ENCODE measurements at places on chromosomes 1 and 21.
A peak's percentile ranks its signal among the peaks of the same experiment; 100 is the strongest.

DNA sequence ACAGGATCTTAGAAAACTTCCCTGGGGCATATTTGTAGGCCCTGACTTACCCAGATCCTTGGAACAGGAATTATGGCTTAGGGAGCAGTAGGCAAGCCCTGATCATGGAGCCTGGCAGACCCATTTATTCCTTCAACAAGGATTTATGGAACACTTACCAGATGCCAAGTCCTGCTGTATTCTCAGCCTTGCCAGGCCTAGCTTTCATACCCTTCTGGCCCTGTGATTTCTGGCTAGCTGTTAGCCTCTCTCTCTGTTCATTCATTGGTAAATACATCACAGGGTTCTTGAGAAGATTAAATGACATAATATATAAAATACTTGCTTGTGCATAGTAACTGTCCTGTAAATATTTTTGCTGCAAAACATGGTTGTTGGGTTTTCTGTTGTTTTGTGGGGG lies 32.4 kb upstream of the SRP9 start:
- no peaks in the 10 kb centered on the region for H3K27me3 ChIP-seq
- DNase-seq: no peak
- H3K4me3 ChIP-seq: no peak overlapping the region
- peaks cover 34% of the 10 kb centered on the region for H3K4me1 ChIP-seq

GRCh38 chr1:69533343-69533742 lies 34.4 kb upstream of the LRRC7 start:
- H3K4me3 ChIP-seq: no peak overlapping the region
- H3K4me1 ChIP-seq: no peaks in the 10 kb centered on the region
- H3K27ac ChIP-seq: no peak overlapping the region

DNA sequence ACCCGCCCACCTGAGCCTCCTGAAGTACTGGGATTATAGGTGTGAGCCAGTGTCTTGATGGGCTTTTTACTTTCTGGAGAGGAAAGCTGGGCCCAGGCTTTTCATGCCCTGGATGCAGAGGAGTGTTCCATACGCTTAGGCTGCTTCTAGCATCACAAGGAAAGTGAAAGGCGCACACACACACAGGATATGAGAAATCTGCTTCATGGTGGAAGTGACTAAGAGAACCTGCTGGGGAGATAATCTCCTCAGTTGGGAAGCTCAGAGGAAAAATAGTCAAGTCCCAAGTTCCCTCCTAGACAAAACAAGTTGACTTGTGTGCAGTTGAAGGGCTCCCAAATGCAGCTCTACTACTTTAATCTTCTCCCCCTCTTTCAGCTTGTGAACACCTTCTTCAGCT lies 2.2 kb downstream of the NUDC start:
- H3K27me3 ChIP-seq: no peaks in the 10 kb centered on the region
- no peak overlapping the region for H3K27ac ChIP-seq
- no peak for DNase-seq
- peaks cover 28% of the 10 kb centered on the region for H3K4me1 ChIP-seq

DNA sequence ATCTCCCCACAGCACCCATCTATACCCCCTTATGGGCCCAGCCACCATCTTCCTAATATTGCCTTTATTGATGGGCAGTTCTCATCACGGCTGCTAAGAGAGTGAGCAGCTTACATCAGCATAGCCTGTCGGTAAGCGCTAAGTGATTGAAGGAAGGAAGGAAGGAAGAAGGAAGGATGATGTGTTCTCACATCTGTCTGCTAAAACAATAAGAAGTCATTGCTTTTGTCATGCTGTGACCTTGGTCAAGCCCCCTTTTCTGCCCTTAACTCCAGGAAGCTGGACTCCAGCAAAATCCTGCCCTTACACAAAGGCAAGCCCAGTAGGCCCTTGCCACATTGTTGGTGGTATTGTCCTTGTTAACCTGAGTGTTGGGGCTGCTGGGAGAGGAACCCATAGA lies 165.0 kb downstream of the ETS2 start:
- H3K36me3 ChIP-seq: no peaks in the 10 kb centered on the region
- no peaks in the 10 kb centered on the region for H3K4me1 ChIP-seq
- DNase-seq: no peak
- no peak overlapping the region for H3K27ac ChIP-seq
- no peaks in the 10 kb centered on the region for H3K27me3 ChIP-seq
- H3K4me3 ChIP-seq: no peak overlapping the region

GRCh38 chr21:38346286-38346685 lies 89.5 kb downstream of the KCNJ15 start:
- no peaks in the 10 kb centered on the region for H3K36me3 ChIP-seq
- peaks cover 3% of the 10 kb centered on the region for H3K27me3 ChIP-seq
- no peak overlapping the region for H3K4me3 ChIP-seq
- no peaks in the 10 kb centered on the region for H3K4me1 ChIP-seq
- DNase-seq: no peak

DNA sequence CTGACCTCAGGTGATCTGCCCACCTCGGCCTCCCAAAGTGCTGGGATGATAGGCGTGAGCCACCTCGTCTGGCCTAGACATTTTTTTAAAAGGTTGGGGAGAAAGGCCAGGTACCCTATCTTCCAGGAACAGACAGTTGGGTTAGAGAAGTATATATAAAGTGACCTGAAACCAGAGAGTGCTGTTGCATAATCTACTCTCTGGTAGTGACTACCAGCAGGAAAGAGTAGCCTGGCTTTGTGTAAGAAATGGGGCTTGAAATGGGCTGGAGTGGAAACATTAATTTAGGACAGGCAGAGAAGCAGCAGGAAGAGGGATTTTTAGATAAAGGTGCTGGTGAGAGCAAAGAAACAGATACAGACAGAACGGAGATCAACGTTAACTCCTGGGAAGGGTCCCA lies 125.8 kb upstream of the HOOK1 start:
- H3K36me3 ChIP-seq: no peaks in the 10 kb centered on the region
- peaks cover 16% of the 10 kb centered on the region for H3K4me1 ChIP-seq
- H3K27me3 ChIP-seq: no peaks in the 10 kb centered on the region
- H3K4me3 ChIP-seq: no peak overlapping the region

GRCh38 chr1:111656086-111657017 lies 36.8 kb downstream of the RAP1A start:
- no peak overlapping the region for H3K4me3 ChIP-seq
- peaks cover 18% of the 10 kb centered on the region for H3K4me1 ChIP-seq
- H3K27me3 ChIP-seq: no peaks in the 10 kb centered on the region
- no peak for DNase-seq

- no peaks in the 10 kb centered on the region for H3K4me1 ChIP-seq
- no peaks in the 10 kb centered on the region for H3K36me3 ChIP-seq
- no peak overlapping the region for H3K4me3 ChIP-seq
- no peak overlapping the region for H3K27ac ChIP-seq
- no peak for DNase-seq
Observed at GRCh38 chr1:190098107-190098506, 379.6 kb downstream of the BRINP3 start.

GRCh38 chr1:226656601-226657277 lies 82.3 kb downstream of the ITPKB start:
- H3K4me1 ChIP-seq: peaks cover 88% of the 10 kb centered on the region
- no peaks in the 10 kb centered on the region for H3K36me3 ChIP-seq
- DNase-seq: no peak
- H3K4me3 ChIP-seq: no peak overlapping the region

DNA sequence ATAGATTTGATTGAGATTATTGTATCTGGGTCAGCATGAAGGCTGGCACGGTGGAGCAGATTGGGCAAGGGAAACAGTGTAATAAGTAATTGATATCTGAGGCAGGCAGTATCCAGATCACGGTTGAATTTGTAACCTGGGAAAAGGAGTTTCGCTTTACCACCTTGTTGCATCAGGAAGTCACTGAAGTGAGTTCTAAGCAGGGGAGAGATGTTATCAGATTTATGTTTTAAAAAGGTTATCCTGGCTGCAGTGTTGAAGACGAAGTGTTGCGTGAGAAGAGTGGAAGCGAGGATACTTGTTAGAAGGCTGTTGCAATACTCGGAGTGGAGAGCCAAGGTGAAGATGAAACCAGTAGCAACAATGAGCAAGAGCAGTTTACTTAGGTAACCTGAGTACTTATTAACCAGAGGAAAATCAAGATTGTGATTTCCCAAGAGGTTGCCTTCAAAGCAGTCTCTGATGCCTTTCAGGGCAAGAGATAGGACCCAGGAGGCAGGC lies 77.8 kb downstream of the LHX9 start:
- H3K27me3 ChIP-seq: no peaks in the 10 kb centered on the region
- H3K4me3 ChIP-seq: no peak overlapping the region
- DNase-seq: no peak
- no peaks in the 10 kb centered on the region for H3K36me3 ChIP-seq
- H3K27ac ChIP-seq: no peak overlapping the region

DNA sequence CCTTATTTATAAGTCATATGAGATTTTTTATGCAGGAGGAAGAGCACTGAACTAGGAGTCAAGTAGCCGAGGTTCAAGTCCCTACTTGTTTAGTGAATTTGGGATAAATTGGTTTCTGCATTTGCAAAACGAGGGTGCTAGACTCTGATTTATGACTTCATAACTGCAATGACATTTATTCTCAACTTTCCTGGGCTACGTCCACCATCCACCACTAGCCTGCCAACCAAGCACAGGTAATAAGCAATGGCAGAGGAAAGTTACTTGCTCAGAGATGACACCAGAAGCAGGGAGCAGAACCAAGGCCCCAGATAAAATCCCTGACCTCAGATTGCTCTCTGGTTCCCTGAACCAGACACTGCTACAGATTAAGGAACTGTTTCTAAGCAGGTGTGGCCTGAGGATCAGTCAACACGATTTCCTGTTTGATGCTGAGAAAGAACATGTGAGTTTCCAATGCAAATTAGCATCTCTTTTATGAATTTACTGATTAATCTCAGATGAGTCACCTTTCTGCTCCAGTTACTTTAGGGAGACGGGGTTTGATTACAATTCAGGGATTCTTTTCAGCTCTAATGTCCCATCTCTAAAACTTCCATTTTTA lies 52.7 kb downstream of the PLPP3 start:
- H3K27me3 ChIP-seq: no peaks in the 10 kb centered on the region
- H3K4me1 ChIP-seq: peaks cover 95% of the 10 kb centered on the region
- H3K27ac ChIP-seq: peak overlapping the region; percentile 2
- DNase-seq: no peak
- peaks cover 21% of the 10 kb centered on the region for H3K36me3 ChIP-seq
- no peak overlapping the region for H3K4me3 ChIP-seq

- H3K27ac ChIP-seq: no peak overlapping the region
- no peaks in the 10 kb centered on the region for H3K36me3 ChIP-seq
- no peak overlapping the region for H3K4me3 ChIP-seq
- H3K4me1 ChIP-seq: no peaks in the 10 kb centered on the region
Observed at GRCh38 chr1:34441259-34442069, 264.8 kb downstream of the C1orf94 start.

- no peak for DNase-seq
- H3K4me3 ChIP-seq: no peak overlapping the region
- no peaks in the 10 kb centered on the region for H3K4me1 ChIP-seq
- no peak overlapping the region for H3K27ac ChIP-seq
- no peaks in the 10 kb centered on the region for H3K27me3 ChIP-seq
Observed at GRCh38 chr1:232201024-232201423, 428.9 kb downstream of the SIPA1L2 start.

- H3K27me3 ChIP-seq: no peaks in the 10 kb centered on the region
- DNase-seq: no peak
- H3K36me3 ChIP-seq: no peaks in the 10 kb centered on the region
Observed at GRCh38 chr21:25895565-25896205, 160.9 kb downstream of the GABPA start.

- no peak overlapping the region for H3K4me3 ChIP-seq
- H3K4me1 ChIP-seq: no peaks in the 10 kb centered on the region
- no peak for DNase-seq
- no peak overlapping the region for H3K27ac ChIP-seq
Observed at GRCh38 chr21:44831227-44831860, 13.5 kb upstream of the SUMO3 start.

DNA sequence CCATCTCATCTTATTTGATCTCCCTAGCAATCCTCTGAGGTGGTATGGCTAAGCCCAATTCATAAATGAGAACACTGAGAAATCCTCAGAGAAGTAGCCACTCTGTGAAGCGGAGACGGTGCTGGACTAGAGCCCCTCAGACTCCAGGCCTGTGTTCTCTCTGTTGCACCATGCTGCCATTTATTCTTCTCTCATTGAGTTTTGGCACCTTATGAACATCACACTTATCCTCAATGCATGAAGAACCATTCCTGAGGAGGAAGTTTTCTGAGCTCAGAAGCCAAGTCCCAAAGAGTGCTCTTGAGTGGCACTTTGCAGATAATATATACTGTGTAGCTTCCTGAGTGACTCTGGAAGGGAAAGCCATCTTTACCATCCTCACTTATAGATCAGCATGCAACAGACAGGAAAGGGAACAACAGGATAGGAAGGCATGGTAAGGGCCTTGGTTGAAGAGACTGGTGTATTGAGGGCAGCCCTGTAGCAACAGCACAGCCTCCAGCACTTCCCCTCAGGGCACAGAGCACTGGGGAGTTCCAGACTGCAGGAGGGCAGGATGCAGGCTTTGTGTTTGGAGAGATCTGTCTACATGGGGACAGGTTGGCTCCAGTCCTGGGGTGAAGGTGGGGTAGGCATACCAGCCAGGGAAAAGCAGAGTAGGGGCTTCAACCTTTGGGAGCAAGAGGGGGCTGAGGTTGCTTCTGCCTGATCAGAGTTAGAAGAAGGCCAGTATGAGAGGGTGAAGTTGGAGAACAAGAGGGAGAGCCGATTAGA lies 1.6 kb upstream of the CRNN start:
- peaks cover 10% of the 10 kb centered on the region for H3K27me3 ChIP-seq
- no peak overlapping the region for H3K4me3 ChIP-seq
- no peak for DNase-seq
- H3K4me1 ChIP-seq: no peaks in the 10 kb centered on the region
- H3K27ac ChIP-seq: no peak overlapping the region
- H3K36me3 ChIP-seq: no peaks in the 10 kb centered on the region

DNA sequence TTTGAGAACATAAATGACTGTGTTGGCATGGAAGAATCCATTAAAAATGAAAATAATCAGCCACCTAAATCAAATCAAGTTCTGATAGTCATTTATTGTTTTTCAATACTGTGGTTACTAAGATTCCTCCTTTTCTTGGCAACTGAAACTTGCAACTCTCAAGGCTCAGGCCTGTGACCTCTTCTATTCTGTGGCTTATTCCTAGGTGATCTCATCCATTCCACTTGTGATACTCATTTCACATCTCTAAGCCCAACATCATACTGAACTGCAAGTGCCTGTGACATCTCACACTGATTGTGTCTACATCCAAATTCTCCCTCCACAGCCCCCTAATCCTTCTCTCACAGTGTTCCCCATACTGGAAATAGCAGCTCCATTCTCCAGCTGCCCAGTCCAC lies 4.8 kb upstream of the ST6GALNAC5 start:
- H3K27me3 ChIP-seq: peaks cover 36% of the 10 kb centered on the region
- no peak overlapping the region for H3K27ac ChIP-seq
- DNase-seq: no peak

- no peak overlapping the region for H3K4me3 ChIP-seq
- peaks cover 27% of the 10 kb centered on the region for H3K27me3 ChIP-seq
- no peaks in the 10 kb centered on the region for H3K36me3 ChIP-seq
- no peaks in the 10 kb centered on the region for H3K4me1 ChIP-seq
Observed at GRCh38 chr21:32858628-32859027, 87.1 kb upstream of the PAXBP1 start.

GRCh38 chr1:90133133-90133532 lies 138.2 kb downstream of the ZNF326 start:
- DNase-seq: no peak
- no peaks in the 10 kb centered on the region for H3K4me1 ChIP-seq
- H3K27ac ChIP-seq: no peak overlapping the region
- no peak overlapping the region for H3K4me3 ChIP-seq

Measured in heart right ventricle (tissue), 16 donors.